ENCODE measurements at places on chromosomes 3 and 15.

DNA sequence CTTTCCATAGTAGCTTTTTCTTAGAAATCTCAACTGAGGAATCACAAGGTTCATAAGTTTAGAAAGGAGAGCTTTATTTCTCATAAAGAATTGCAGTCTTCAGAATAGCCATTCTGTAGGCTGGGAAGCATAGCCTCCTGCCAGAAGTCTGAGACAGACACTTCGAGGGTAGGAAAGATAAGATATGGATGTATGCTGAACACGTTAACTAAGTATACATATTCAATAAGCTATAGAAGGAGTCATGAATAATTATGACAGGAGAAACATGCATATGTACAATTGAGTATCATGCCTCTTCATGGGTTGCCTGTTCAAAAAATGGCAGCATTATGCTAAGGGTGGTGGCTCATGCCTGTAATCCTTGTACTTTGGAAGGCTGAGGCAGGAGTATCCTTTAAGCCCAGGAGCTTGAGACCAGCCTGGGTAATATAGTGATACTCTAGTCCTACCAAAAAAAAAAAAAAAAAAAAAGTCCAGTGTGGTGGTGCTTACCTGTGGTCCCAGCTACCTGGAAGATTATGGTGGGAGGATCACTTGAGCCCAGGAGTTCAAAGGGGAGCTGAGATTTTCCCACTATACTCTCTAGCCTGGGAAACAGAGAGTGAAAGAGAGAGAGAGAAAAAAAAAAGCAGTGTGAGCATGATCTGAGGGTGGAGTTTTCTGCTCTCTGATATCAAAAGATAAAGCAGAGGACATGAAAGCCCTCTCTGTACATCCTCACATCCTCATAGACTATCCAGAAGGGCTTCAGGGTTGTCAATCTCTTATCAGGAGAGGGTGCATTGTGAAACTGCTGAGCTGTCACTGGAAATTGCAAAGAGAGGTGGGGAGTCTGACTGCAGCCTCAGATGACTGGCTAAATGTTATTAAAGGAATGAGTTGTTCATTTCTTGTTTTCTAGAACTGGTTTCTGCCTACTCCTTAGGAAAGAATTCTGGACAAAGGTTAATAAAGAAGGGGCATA is 23.6 kb upstream of the CADPS start:
- ATAC-seq: no peak

DNA sequence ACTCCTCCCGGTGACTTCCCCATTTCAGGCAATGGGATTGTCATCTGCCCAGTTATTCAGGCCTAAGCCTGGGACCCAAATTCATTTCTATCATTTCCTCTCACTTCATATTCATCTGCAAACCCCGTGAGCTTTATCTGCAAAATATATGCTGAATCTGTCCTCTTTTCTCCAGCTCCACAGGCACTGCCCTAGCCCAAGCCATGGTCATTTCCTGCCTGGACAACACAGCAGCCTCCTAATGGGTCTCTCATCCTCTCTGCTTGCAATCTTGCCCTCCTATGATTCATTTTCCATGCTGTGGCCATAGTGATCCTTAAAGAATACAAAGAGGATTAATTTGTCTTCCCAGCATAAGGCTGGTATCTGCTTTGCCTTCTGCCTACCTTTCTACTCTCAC is 6.1 kb downstream of the RBP2 start:
- no peak for ATAC-seq

DNA sequence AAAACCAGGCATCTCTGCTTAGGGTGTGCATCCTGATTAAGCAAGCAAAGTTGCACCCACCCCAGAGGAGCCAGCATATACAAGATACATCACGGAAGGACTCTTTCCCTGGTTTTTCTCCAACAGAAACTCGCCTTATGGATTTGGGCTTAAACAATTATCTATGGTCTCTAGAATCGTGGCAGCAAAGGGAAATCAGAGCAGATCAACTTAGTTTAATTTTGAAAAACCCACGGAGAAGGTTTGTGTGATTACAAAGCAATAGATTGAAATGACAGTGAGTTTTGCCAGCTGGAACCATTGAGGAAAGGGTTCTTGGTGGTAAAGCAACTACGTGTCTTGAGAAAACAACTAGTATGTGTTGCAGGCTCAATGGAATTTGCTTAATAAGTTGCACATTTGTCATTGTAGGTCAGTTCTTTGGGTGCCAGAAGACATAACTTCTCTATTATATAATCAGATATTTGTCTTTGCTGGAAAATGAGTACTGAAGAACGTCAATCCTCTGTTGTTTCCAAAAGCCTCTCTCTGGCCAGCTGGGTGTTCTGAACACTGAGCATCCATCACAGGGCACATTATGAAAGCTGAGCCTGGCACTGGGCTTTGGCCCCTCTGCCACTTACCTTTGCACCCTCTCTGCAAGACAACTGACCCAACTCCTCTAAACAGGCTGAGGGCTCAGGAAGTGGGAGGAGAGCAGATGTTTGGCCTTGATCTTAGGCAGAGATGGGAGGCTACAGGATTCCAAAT is 75.7 kb upstream of the FBN1 start:
- peak; percentile 34 for ATAC-seq

GRCh38 chr3:133899311-133899710 is 3.6 kb upstream of the RAB6B start:
- no peak for ATAC-seq

- ATAC-seq: no peak
Observed at GRCh38 chr3:12413721-12414255, 70.5 kb upstream of the TSEN2 start.

GRCh38 chr3:88918841-88919240 is 188.6 kb upstream of the EPHA3 start:
- ATAC-seq: no peak

DNA sequence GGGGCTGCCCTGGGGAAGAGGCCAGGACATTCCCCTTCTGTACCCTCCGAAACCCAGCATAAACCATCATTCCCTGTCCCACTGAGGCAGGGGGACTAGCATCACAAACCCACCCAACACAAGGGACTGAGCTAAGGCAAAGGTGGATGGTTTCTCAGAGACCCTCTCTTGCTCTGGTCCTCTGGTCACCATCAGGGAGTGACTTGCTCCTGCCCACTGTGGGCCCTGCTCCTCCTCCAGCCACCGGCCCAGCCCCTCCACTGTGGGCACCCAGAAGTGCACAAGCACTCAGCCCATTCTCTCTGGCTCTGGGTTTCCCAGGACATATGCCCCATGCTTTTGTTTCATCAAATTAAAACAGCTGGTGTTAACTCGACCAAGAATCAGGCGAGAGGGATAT is 44.9 kb downstream of the PTH1R start:
- no peak for ATAC-seq

DNA sequence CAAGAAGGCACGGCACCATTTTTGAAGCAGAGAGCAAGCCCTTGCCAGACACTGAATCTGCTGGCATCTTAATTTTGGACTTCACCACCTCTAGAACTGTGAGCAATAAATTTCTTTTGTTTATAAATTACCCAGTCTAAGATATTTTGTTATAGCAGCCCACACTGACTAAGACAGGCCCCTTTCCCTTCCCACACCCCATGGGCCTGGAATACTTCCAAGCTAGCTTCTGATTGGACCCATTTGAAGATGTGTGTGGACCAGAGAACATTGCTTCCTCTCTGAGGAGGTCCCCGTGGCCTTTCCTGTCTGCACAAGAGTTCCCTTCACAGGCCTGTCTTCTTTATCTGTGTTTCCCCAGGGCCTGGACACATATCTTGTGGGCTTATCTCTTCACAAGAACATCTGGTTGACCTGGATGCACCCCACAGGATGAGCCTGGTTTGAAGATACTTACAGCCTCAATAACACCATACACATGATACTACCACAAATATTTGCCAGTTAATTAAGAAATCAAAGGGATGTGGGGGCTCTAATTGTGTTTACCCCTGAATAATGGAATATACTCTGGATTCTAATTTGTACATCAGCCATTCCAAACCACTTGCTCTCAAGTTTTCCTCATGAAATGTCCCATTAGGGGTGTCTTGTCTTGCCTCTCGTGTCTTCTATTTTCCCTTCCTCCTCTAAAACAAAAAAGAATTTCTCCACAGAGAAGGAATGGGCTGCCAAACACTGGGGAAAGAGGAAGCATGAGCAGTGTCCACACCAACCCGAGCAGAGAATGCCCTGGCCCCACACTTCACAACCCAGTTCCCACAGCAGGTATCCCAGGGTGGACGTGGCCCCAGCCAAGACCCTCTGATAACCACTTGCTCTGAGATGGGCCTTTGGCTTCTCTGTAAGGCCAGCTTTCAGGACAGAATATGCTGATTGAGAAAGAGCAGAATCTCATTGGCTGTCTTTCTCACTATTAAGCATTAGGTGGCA is 42.5 kb downstream of the GLB1 start:
- no peak for ATAC-seq

DNA sequence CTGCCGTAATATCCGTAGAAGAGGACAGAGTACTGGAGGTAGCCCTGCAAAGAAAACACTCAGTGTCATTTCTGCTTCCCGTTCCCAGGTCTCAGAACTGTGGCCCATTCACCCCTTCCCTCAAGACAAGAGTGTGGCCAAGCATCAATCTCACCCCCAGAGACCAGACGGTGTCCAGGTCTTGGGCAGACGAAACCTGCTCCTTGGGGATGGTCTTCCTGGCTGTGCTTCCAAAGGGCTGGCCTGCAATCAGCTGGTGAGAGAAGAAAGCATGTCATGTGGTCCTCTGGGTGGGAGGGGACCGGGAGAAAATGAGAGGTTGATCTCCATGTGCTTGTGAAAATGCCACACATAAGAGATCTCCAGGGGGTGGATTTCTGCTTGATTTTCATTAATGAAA is 15.8 kb downstream of the TMC3 start:
- no peak for ATAC-seq

DNA sequence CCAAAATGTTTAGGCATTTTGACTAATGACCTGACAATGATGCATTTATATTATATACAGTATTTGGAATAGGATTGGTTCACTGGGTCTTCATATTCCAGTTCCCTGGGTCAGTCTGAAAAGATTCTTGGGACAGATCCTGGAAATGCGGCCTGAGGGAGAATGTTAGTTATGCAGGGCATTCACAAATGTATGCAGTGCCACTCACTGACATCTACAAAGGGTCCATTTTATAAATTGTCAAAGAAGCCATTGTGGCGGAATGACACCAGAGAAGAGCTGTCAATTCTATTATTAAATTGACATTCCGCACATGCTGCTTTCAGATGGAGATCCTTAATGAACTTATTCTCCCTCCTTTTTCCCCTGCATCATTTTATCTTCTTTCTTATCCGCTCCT is 176.6 kb downstream of the VGLL3 start:
- no peak for ATAC-seq

- no peak for ATAC-seq
Observed at GRCh38 chr3:115687721-115688120, 64.4 kb downstream of the GAP43 start.

GRCh38 chr15:90583471-90584252 is 53.9 kb downstream of the CRTC3 start:
- ATAC-seq: no peak

DNA sequence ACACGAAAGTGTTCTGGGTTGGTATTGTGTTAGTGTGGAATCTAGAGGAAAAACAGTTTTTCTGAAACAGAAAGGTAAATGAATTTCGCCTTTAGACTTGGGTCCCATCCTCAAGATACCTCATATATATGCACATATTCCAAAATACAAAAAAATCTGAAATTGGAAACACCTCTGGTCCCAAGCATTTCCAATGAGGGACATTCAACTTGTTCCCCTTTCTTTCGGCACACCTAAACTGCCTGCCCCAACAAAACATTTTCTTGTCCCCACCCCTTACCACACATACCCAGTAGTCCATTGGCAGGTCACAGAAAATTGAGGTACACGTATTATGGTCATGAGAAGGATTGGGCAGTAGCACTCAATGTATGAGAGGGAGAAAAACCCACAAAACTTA is 9.1 kb upstream of the IRAK2 start:
- ATAC-seq: no peak

DNA sequence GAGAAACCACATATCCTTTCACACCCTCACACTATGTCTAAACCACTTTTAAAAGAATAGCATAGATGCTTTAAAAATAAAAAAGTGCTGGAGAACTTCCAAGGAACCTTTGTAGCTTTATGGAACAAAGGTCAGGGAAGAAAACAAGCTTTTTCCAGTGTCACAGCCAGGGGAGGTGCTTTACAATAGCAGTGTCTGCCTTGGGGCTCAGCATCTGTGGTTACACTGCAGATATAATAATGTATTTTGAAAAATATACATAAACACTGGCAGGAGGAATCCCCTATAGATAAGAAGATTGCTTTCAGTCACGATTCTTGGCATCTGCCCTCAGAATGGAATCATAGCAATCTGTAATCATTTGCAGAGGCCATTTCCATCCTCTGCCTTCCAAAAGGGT is 362.4 kb upstream of the LRRC3B start:
- ATAC-seq: no peak

GRCh38 chr3:114417675-114418074 is 123.8 kb downstream of the TIGIT start:
- ATAC-seq: no peak

DNA sequence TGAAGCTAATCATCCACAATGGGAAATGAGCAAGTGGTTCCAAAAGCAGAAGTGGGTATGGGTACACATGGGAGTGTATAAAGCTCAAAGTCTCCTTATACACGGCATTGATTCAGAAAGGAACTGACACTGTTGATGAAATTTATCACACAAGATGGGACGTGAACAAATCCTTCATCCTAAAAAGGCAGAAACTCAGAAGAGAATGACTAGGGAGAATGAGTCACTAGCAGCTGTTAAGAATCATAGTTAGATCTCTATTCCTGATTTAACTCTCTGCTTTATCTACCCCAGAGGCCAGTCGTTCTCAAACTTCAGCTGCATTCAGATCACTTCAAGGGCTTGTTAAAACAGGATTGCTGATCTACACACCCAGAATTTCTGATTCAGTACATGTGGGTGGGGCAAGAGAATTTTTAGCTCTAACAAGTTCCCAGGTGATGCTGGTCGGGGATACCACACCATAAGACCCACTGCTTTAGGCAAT is 97.7 kb upstream of the PHLDB2 start:
- ATAC-seq: peak; percentile 87

DNA sequence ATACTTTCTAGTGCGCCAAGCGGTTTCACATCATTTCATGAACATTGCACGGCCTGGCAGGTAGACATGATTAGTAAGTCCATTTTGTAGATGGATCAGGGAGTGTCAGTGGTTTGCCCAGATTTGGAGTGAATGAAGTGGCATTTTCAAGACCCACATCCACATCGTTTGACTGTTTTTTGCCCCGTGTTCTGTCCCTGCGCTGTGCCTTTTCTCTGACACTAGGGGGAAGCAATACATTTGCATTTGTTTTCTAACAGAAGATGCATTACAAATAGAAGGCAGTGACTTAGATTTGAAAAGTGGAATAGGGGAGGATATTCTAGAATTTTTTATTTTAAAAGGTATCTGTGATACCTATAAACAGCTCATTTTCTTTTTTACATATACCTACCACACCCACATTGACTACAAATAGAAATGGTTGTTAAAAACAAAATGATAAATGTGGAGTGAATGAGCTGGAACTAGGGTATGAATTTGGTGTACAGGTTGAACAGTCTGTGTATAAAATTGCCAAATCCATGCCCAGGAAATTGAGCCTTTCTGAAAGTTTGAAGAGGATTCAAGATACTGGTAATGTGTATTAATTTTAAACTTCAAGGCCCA is 98.0 kb downstream of the USP13 start:
- ATAC-seq: peak; percentile 87

- ATAC-seq: no peak
Observed at GRCh38 chr3:134375582-134376384, 1.5 kb upstream of the AMOTL2 start.

GRCh38 chr15:38904298-38904697 is 339.7 kb upstream of the RASGRP1 start:
- ATAC-seq: no peak

- ATAC-seq: no peak
Observed at GRCh38 chr3:46667061-46667621, 26.3 kb downstream of the ALS2CL start.

- no peak for ATAC-seq
Observed at GRCh38 chr15:63803106-63803886, 30.5 kb downstream of the HERC1 start.

Data from SK-N-SH treated with all-trans-retinoic acid at 6 μM for 48 hours (cell line).